ENCODE measurements at places on chromosomes 5 and 9.

- ATAC-seq: no peak
Measured at GRCh38 chr9:136140966-136141365, 22.3 kb upstream of the TMEM250 start.

GRCh38 chr5:143205883-143206195 lies 197.6 kb downstream of the NR3C1 start:
- ATAC-seq: no peak

GRCh38 chr9:112028242-112029221 lies 131.9 kb downstream of the UGCG start:
- ATAC-seq: no peak

DNA sequence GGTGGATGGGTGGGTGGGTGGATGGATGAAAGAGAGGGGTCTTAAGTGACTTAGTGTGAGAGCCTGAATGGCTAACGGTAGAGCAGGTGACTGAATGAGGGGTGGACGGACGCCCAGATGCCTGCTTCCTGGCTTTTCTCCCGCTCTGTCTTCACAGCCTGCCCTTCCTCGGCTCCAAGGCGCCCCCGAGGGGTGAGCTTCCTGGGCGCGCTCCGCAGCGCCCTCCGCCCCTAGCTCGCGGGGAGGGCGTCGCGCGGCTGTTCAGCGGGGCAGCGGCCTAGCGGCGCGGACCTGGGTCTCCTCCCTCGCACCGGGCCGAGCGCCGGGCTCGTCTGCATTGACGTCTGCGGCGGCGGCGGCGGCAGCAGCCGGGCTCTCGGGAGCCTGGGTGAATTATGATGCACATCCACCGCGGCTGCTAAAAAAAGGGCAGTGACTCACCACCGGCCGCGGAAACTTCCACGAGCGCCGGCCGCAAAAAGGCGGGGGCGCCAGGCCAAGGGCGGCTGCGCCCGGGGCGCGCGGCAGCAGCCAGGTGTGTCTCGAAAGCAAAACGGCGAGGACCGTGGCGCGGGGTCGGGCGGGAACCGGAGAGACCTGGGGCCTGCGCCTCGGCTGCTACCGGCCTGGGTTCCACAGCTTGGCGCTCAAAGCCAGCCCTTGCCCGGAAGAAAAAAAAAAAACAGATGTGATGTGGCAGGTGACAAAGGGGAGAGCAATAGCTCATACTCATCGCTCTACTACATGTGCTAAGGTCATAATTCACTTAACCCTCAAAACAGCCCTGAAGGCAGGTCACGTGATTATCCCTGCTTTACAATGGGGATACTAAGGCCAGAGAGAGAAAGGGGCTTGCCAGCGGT lies 143.0 kb upstream of the ADRA1B start:
- ATAC-seq: peak; percentile 99

- no peak for ATAC-seq
Measured at GRCh38 chr9:121779381-121780117, 128.1 kb downstream of the DAB2IP start.

DNA sequence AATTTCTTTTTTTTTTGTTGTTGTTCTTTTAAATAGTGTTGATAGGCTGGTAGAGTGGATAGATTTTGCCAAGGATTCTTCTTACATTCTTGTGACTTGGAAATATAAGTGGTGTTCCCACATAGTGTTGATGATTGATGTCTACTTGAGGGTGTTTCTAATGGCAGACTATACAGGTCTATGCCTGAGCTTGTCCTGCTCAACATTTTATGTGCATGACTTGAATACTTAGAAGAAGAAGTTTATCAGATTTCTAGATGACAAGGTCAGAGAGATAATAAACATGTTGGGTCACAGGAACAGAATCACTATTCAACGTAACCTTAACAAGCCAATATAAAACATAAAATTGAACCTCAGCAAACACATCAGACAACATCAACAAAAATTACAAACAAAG lies 24.2 kb downstream of the XRCC4 start:
- no peak for ATAC-seq

DNA sequence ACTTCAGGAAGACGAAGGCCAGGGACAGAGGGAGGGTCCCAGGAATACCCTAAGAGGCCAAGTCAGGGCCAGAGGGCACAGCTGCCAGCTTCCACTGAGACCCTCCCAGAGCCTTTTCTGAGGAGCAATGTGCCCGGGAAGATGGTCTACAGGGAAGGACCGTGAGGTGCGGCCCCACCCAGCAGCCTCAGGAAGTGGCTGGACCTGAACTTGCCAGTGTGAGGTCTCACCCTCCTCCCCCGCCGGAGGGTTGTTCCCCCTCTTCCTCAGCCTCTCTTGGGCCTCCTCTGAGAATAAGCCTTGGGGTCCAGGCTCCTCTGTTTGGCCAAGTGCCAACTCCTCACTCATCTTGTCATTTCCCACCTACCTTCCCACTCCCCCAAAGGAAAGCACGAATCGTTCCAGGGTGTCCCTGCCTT lies 13.4 kb upstream of the SLC25A51 start:
- no peak for ATAC-seq
